ENCODE measurements at places on chromosomes 7 and 10.

- DNase-seq = no peak
Observed at GRCh38 chr7:100559127-100559526, 14.6 kb downstream of the SAP25 start.

DNA sequence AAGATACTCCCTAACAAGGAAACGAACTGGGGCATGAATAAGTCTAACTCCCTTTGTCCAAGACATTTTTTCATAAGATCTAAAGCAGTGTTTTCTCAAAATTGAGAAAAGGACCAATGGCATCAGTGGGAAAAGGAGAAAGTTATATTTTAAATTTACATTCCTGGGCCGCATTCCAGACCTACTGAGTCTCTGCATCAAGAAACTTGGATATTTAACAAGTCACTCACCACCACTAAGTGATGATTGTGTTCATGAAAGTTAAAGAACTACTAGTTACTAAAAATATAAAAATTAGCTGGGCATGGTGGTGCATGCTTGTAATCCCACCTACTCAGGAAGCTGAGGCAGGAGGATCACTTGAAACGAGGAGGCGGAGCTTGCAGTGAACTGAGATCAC is 149.6 kb upstream of the MEOX2 start:
- DNase-seq = no peak

DNA sequence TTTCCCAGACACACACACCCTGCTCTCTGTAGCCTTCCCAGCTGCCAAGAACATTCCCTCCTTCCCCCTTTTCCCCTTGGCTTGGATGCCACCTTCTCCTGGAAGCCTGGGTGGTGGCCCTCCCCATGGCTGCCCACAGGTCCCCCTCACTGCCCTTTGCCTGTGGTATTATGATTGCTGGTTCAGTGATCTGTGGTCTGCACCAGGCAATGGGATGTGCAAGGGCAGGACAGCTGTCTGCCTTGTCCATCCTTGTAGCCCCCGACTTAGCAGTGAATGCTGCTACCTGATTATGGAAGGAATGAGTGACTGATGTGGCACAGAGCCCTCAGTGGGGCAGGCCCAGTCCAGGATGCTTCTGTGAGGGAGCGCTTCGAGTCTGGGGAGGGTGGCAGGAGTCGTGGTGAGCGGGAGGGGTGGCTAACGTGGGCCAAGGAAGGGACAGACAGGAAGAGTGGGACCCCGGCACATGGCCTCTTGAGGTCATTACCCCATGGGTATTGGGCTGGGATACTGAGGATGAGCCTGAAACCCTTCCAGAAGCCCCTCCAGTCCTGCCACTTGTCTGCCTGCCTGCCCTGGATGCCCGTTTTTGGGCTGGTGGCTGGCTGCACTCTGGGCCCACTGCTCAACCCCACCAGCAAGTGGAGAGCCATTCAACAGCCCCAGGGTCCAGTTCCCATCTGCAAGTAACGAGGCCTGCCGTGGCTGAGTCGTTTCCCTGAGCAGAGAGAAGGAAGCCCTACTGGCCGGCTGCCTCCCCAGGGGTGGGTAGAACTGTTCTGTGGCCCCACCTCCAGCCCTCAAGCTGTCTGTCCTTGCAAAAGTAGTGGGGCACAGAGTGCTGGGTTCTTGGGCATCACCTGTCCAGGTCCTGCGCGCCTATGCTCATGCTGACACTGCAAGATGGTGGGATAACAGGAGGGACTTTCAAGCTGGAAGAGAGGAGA is 8.8 kb downstream of the CHST3 start:
- DNase-seq = no peak

DNA sequence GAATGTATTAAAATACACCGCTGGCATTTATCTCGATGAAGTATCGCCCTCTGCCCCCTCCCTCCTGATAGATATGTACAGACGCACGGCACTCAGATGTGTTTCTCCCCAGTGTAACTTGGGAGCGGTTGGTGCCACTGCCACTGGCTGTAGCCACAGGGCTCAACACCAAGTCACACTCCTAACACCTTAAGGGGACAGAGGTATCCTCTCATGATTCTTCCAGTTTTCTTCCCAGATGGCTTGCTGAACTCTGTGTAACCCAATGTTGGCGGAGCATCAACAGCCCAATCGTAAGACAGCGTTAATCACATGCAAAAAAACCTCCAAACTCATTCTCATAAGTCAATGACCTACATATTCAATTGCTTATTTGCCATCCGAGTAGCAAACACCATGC is 35.5 kb downstream of the CTBP2 start:
- no peak for DNase-seq

GRCh38 chr10:62626817-62627216 is 177.7 kb upstream of the ADO start:
- DNase-seq = no peak

DNA sequence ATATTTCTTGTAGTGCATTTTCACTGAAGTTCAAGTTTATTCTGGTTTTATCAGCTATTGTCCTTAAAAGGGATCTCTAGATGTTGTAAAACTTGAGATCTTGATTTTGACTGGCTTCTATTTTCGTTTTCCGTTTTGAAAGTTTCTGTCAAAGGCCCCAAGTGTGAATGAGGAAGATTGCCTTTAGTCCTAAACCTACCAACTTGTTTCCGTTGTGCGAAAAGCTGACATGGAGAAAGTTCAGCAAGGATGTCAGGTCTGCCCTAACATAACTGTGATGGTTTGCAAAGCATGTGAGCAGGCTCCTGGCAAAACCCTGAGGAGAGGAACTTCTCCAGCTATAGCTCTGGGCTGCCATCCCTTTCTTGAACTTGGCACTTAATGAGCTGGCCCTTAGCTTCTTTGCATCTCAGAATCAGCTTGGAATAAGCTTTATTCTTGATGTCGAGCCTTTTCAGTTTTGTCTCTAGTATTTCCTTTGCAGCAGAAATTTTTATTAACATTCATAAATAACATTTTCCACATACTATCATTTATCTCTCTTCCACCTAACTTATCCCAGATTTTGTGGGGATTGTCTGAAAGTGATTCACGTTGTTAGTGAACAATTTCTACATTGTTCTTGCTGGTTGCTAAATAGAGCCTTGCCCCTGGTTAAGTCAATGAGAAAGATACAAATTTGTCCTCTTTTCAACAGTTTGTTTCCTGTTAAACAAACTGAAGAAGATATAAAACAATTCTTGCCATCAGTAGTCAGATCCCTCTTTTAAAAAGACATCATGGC is 559.4 kb downstream of the SUGCT start:
- no peak for DNase-seq

DNA sequence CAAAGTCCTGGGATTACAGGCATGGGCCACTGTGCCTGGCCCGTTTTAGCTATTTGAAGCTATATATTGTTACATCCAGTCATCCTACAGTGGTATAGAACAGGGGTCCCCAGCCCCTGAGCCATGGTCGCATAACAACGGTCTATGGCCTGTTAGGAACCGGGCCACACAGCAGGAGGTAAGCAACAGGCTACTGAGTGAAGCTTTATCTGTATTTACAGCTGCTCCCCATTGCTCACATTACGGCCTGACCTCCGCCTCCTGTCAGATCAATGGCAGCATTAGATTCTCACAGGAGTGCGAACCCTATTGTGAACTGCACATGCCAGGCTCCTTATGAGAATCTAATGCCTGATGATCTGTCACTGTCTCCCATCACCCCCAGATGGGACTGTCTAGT is 26.3 kb upstream of the TSPAN33 start:
- DNase-seq = no peak

DNA sequence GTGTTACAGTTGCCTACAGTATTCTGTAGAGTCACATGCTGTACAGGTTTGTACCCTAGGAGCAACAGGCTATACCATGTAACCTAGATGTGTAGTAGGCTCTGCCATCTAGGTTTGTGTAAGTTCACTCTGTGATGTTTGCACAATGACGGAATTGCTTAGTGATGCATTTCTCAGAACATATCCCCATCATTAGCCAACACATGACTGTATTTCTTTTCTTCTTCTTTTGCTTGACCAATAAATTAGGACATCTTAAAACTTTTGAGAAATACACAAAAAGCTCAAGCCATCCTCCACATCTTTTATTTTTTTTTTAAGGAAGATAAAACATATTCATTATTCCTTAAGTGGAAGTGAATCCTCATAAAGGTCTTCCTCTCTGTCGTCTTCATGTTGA is 5.4 kb upstream of the PFKFB3 start:
- DNase-seq = no peak

DNA sequence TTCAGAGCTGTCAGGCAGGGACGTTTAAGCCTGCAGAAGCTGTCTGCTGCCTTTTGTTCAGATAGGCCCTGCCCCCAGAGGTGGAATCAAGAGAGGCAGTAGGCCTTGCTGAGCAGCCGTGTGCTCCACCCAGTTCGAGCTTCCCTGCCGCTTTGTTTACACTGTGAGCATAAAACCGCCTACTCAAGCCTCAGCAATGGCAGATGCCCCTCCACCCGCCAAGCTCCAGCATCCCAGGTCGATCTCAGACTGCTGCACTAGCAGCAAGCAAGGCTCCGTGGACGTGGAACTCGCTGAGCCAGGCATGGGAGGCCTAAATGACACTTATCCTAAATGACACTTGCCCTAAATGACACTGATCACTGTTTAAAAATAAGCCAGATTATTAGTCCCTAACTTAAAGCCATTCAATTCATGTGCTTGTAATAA is 6.8 kb upstream of the ASB15 start:
- DNase-seq = no peak

DNA sequence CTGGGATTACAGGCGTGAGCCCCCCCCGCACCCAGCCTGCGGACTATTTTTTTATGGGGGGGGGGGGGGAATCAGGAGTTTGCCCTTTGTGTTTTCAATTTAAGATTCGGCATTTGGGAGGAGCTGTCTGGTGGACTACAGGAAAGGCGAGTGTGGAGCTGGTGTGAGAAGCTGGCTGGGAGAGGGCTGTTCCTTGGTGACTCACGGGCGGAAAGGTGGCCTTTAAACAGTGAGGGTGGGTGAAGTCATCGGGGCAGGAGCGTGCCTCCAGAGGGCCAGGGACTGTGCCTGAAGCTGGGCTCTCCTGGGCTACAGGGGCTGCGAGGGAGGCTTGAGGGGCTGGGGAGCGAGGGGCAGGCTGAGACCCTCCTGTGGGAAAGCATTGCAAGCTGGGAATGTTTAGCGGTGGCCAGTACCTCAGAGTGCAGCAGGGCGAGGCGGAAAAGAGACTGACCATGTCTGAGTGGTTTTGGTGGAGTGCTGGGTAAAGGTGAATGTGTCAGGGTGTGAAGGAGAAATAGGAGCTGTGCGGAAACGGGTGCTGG is 39.7 kb upstream of the ZNF32 start:
- DNase-seq = peak; percentile 88

GRCh38 chr7:90596671-90597562 is 796 bp downstream of the CDK14 start:
- DNase-seq = peak; percentile 72

DNA sequence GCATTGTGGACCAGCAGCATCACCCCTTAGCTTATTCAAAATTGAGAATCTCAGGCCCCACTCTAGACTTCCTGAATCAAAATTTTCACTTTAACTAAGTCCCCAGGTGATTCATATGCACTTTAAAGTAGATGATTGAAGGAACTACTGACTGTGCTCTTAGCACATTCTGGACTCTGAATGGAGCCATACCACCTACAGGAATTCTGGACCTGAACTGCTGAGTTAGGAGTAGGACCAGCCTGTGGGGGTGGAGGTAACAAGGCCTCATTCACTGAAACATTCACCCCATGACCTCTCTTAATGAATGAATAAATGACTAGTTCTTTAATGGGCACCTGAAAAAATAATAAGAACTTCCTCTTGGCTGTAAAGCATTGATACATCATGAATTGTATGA is 7.3 kb downstream of the PDK4 start:
- DNase-seq = no peak

GRCh38 chr10:75367021-75367487 is 34.5 kb downstream of the ZNF503 start:
- DNase-seq = no peak

- DNase-seq = no peak
Observed at GRCh38 chr7:151630851-151631569, 111.3 kb upstream of the RHEB start.

DNA sequence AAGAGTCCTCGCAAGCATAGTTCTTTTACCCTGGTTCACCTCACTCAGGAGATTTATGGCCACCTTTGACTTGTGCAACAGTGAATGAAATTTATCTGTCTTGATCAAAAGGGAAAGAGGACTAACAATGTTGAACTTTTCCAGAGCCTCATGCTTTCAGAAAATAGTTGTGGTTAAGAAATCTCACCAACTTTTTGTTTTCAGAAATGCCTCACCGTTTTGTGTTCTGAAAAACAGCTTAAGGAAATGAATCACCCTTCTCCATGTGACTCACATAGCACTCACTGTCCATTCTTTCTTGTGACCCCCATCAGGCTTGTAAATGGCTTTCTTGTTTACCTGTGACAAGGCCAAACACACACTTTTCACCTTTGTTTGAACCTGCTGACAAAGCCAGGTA is 148.6 kb upstream of the FAM3C start:
- peak; percentile 24 for DNase-seq

GRCh38 chr7:8490391-8491045 is 57.1 kb downstream of the NXPH1 start:
- no peak for DNase-seq

DNA sequence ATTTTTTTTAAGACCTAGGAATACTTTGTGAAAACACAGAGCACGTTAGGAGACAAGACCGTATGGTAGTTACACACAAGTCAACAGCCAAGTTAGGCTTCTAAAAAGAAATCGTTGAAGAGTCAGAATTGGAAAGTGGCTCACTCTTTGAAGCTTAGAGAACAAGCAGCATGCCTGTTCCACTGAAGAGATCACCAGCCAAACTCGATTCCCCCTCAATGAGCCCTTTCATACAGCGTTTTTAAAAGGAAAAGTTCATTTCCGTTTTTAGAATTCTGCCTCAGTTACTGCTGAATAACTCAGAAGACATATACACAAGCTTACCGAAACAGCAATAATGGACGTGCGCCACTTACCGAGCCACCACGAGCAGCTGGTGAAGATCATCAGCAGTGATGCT is 41.0 kb downstream of the MCMBP start:
- DNase-seq = no peak

DNA sequence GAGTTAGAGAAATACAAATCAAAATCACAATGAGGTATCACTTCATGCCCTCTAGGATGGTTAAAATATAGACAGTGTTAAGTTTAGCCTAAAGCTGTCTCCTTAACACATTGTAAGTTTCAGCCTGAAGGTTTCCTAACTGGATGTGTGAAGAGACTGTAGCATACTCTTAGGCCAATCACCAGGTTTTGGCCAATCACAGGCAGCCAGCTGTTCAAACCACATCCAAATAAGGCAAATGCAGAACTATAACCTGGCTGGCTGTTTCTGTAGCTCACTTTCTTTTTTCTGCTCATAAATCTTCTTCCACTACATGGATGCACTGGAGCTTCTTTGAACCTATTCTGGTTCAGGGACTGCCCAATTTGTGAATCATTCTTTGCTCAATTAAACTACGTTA is 19.7 kb downstream of the ESYT2 start:
- no peak for DNase-seq

- no peak for DNase-seq
Observed at GRCh38 chr7:82559193-82559805, 115.7 kb upstream of the CACNA2D1 start.

DNA sequence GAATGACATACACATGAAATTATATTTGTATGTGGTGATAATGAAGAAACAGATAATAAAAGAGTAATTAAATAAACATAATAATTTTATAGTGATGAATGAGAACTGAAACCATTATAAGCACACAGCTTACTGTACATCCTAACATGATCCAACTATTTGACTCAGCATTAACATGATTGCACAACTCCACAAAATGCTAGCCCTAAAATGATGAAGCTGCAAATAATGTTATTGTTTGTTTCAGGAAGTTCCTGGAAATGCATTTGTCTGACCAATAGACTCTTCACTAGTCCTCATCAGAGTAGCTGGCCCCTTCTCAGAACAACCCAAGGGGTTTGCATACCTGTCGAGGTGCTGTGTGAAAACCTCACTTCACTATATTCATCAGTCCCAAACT is 115.5 kb downstream of the RTKN2 start:
- no peak for DNase-seq

GRCh38 chr10:14244147-14244546 is 86.6 kb downstream of the FRMD4A start:
- DNase-seq = no peak

All from H54 (cell line).